Stimulated activated CD4-positive, alpha-beta T cell treated with anti-CD3 and anti-CD28 coated beads, Interleukin-4, amount 100 ng/mL, for 4 hours (primary cell): ENCODE measurements at places on chromosomes 2 and 18.

DNA sequence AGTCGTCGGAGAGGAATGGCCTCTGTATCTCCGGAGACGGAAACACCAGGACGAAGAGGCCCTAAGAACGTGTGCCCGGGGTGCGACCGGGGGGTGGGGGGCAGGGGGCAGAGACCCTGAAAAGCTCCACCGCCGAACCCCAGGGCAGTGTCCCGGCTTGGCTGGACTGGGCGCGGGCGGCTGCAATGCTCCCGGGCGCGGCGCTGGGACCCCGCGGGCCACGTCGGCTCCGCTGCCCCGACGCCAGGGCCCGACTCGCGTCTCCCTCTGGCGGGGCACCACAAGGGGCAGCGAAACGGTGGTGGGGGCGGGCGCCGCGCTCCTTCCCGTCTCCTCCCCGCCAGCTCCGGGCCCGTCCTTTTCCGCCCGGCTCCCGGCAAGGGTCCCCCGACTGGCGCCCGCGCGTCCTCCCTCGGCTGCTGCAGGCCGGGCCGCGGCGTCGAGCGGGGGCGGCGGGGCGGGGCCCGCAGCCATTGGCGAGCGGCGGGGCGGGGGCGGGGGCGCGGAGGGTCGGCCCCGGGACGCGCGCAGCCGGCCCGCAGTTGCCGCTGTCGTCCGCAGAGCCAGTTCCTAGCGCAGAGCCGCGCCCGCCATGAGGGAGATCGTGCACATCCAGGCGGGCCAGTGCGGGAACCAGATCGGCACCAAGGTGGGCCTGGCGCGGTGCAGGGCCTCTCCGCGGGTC lies at the start of gene TUBB6:
TSS of gene TUBB6 (plus strand) at position 541 of the 685 bp plus-strand sequence. CDS start at position 593, 52 bp downstream.
- DNase-seq: no peak

- DNase-seq: no peak
Observed at GRCh38 chr2:206958261-206958660, 18.9 kb downstream of the CPO start.

DNA sequence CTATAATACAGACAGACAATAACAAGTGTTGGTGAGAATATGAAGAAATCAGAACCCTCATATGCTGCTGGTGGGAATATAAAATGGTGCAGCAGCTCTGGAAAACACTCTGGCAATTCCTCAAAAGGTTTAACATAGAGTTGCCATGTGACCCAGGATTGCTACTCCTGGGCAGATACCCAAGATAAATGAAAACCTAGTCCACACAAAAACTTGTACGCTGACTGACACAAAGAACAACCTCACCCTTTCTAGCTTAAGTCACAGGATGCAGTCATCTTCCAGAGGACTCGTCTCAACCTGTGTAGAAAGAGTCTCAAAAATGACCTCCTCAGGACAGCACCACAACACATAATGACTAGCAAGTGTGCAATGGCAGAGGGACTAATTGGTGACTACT lies 71.6 kb upstream of the ACAA2 start:
- no peak for DNase-seq

DNA sequence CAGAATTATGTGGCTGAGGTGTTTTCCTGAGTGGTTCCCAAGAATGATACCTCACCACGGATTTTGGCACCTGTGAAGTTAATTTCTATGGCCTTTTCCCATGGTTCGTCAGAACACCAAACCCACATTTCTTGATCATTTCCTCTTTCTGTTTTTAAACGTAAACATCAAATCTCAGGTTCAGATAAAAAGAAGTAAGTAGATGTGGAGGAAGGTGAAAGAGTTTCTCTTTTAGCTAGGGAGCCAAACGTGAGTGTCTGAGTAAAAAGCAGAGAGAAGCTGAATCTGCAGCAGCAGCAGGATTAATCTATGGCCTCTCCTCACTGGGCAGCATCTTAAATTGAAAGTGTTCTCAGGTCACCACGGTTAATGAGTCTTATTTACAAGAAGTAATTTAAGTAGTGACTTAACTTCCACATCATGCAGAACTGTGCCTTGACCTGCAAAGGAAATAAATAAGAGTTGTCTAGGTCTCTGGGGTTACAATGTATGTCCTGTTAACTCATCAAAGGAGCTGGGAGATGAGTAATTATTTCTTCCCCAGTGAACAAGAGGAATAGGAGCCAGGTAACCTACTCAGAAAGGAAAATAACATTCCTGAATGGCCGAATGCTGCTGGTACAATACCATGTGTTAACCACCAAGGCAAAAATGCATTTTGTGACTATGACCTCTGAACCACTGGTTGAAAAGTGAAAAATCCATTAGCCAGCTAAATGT lies 139.6 kb upstream of the NETO1 start:
- no peak for DNase-seq

DNA sequence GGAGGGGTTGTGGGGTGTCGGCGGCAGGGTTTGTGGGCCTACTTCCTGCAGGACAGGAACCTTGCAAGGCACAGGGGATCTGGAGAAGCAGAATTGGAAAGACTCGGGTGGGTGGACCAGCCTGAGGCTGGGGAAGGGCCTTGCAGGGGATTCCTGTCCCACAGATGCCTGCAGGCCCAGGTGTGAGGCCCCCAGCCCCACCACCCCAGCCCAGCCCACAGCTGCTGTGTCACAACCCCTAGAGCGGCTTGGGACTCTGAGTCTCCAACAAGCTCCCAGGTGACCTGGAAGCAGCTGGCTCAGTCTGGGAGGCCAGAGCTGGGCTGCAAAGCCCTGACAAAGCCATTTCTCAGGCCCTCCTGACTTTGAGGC lies 93.1 kb downstream of the ZFP36L2 start:
- no peak for DNase-seq

DNA sequence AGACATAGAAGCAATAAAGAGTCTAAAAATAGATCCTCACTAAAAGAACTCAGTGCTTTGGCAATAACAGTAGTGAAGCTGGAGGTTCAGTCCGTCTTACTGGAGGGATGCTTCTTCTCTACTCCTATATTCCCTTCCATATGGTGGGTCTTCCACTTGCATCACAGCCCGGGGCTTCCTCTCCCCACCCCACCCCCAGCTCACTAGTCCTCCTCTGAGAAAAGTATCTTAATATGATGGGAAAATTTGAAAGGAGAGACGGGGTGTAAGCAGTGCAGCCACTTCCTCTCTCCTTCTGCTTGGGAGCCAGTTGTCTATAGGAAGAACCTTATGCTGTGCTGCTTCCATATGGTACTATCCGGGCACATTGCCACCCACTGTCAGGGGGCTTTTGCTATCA lies 57.2 kb upstream of the SPOPL start:
- DNase-seq: no peak

GRCh38 chr2:207951734-207952470 lies 73.4 kb downstream of the PLEKHM3 start:
- no peak for DNase-seq

- DNase-seq: no peak
Observed at GRCh38 chr2:59905731-59906130, 647.7 kb downstream of the BCL11A start.

- no peak for DNase-seq
Observed at GRCh38 chr2:38743672-38744398, 7.3 kb downstream of the SRSF7 start.

DNA sequence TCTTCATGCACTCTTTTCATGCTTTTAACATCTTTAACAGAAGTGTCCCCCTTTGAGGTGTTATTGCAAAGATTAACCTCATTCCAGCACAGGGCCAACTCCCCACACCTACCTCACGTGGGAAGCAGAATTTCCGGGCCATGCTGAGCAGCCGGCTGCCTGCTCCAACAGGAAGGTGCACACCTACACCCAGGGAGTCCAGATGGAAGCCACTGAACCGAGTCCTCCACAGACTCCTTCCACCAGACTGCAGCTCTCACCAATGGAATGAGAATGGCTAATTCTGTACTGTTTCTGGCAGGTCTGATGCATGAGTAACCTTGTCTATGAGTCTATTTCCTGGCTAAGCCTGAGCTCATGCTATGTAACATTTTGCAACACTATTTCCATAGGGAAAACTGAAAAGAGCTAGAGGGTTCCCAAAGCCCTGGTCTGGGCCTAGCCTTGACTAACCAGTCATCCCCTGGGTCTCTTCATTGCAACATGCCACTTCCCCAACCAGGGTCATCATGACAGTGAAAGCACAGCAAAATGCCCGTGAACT lies 11.0 kb downstream of the ERFE start:
- DNase-seq: no peak

DNA sequence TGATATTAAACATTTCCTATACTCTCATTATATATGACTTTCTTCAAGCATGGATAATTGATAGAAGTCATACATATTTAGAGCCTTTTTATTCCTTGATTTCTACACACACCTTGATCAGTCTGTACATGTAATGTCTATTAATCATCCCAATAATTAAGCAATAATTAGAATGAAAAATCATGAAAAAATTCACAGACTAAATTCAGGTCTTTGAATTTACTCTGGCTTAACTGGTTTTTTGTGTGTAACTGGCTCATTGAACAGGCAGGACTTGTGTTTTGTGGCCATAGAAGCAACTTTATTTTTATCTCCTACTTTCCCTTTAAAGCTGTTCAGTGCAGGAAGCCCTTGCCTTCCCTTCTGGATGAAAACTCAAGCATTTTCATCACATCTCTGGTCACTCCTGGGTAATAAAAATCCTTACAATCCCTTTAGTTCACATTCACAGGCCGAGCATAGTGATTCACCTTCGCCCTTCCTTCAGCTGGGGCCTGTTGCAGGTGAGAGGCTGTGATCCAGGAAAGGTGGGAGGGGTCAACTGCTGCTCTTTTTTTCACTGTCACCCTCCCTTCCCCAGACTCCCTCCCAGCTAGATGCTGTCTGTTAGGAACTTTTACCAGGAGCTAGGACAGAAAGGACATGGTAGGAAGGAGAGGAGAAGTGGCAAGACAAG lies 58.0 kb upstream of the ITSN2 start:
- no peak for DNase-seq

DNA sequence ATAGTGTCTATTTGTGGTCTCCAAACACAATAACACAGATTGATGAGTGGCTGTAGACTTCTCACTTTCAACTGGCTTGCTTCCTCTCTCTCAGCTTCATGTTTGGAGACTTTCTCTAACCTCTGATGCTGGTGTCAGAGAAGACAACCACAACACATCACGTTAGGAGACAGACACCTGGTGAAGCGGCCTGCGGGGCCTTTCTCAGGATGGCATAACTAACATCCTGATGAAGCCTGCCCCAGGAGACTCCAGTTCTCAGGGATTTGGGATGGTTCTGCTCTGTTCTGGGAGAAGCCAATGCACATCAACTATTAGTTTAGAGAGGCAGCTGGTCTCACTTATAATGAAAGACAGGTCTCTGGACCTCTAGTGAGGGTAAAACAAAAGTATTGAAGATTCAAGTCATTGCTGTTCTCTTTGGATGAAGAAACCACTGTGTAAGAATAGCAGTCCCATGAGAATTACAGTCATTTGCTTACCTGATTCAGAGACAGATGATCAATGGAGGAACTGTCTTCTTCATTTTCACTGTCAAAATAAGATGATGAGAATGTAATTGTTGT lies 2.0 kb downstream of the IL1A start:
- DNase-seq: no peak

DNA sequence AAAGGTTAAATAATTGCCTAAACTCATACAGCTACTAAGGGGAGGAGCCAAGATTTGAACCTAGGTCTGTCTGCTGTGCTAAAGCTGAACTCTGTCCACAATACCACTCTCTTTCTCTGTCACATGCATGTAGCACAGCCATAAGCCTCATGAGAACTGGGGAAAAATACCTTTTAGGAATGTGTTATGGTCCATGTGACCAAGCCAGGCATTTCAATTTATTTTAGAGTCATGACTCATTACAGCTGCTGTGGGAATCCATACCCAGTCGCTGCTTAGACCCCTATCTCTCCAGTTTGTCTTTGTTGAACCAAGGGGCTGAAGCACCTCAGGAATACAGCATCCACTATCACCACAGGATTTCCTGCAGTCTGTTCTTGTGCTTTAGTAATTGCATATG lies 200.0 kb upstream of the SIX3 start:
- no peak for DNase-seq

- DNase-seq: no peak
Observed at GRCh38 chr2:236240228-236240990, 23.8 kb downstream of the ASB18 start.

DNA sequence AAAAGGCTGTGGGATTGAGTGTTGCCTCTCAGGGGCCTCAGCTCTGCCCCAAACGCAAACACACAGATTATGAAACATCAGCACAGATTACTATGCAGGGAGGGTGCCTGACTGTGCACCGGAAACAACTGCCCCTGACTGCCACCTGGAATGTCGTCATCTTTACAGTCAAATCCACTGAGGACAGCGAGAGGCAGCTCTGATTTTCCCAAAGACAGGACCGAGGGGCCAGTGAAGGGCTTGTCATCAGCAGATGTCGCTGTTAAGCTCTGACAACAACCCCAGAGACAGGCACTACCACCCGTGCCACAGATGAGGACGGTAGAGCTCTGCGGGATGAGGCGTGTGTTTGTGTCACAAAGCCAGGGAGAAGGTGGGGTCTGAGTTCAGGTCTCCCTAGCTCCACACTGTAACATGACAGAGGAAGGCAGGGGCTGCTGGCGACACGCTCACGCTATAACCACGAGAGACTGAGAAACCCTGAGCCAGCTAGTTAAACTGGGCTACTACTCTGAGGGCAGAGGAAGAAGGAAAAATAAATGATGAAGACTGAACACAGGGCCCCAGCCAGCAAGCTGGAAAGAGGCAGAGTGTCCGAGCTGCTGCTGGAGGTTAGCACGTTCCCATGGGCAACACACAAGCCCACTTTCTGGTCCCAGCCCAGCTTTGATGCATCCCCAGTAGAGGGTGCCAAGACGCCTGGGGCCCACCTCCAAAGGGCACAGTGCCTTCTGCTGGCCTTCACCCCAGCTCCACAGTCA lies 47.0 kb downstream of the PARD6G start:
- DNase-seq: no peak

DNA sequence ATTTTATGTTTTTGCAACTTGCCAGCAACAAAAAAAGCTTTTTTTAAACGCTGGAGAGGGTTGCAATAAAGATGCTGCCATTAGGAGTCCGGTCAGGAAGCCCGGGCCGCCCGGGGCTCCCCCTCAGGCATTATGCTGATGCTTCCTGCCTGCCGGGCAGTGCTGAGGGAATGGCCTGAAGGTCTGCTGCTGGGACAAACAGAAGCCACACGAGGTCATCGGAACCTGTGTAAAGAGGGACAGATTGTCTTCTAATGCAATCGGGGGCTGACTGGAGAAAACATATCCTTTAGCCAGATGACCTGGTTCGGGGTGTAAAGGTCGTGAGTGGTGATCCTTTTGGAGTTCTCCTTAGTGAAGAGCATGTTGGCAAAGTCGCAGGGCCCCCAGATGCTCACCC lies 2.3 kb downstream of the IMPA2 start:
- no peak for DNase-seq

GRCh38 chr2:208360259-208361076 lies 46.1 kb upstream of the PTH2R start:
- DNase-seq: no peak

DNA sequence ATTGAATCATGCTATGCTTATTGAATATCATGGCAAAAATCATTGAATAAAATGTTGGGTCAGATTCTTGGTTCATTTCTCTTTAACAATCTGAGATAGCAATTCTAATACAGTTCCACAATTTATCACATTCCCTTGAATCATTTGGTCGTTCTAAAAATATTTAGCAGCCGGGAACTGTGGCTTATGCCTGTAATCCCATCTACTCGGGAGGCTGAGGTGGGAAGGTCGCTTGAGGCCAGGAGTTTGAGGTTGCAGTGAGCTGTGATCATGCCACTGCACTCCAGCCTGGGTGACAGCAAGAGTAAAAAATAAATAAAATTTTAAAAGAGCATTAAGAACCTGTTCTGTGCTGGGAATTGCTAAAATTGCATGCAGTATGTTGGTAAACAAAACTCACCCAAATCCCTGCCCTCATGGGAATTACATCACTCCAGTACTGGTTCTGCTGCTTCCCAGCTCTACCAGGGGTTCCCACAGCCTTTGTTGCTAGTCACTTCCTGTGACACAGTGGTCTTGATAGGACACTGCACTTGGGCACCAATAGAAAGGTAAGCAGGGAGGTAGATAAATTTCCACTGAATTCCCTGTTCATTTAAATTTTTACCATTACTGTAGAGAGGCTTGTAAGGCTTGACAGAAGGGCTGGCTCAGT lies 200.4 kb downstream of the CTNNA2 start:
- DNase-seq: no peak
